ENCODE measurements at places on chromosomes 11 and 22. TPM values are rescaled to one million over a fixed set of nuclear protein-coding genes. Genes with fewer than 3 reads are reported as not detected.

DNA sequence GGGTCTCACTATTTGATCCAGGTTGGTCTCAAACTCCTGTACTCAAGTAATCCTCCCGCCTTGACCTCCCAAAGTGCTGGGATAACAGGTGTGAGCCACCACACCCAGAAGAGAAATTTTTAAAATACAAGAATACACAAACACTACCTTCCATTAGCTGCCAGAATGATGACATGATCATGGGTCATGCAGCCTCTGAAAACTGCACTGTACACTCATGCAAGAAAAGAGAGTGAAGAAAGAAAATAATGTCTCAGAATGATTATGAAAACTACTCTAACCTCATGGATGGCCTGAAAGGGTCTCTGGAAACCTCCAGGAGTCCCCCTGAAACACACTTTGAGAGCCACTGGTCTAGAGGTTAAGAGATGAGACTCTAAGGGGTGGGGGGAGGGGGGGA is 18.8 kb downstream of the VPS37C start:
- H3K27me3 ChIP-seq = no peaks in the 10 kb centered on the region
- H3K36me3 ChIP-seq = peaks cover 20% of the 10 kb centered on the region
- peak overlapping the region; percentile 58 for H3K27ac ChIP-seq
- no peak overlapping the region for H3K4me3 ChIP-seq
- DNase-seq = no peak

- H3K27me3 ChIP-seq = no peaks in the 10 kb centered on the region
- no peaks in the 10 kb centered on the region for H3K4me1 ChIP-seq
- no peak overlapping the region for H3K4me3 ChIP-seq
- no peak for DNase-seq
Observed at GRCh38 chr11:1351278-1351937, 38.3 kb upstream of the BRSK2 start.

- H3K4me3 ChIP-seq = no peak overlapping the region
- H3K4me1 ChIP-seq = peaks cover 4% of the 10 kb centered on the region
- H3K27ac ChIP-seq = no peak overlapping the region
- H3K27me3 ChIP-seq = no peaks in the 10 kb centered on the region
Observed at GRCh38 chr11:74384641-74385040, 13.6 kb downstream of the PGM2L1 start.

GRCh38 chr11:45369313-45369712 is 83.2 kb upstream of the SYT13 start:
- no peak for DNase-seq
- H3K4me1 ChIP-seq = no peaks in the 10 kb centered on the region
- H3K36me3 ChIP-seq = no peaks in the 10 kb centered on the region
- no peak overlapping the region for H3K4me3 ChIP-seq
- H3K27ac ChIP-seq = no peak overlapping the region

DNA sequence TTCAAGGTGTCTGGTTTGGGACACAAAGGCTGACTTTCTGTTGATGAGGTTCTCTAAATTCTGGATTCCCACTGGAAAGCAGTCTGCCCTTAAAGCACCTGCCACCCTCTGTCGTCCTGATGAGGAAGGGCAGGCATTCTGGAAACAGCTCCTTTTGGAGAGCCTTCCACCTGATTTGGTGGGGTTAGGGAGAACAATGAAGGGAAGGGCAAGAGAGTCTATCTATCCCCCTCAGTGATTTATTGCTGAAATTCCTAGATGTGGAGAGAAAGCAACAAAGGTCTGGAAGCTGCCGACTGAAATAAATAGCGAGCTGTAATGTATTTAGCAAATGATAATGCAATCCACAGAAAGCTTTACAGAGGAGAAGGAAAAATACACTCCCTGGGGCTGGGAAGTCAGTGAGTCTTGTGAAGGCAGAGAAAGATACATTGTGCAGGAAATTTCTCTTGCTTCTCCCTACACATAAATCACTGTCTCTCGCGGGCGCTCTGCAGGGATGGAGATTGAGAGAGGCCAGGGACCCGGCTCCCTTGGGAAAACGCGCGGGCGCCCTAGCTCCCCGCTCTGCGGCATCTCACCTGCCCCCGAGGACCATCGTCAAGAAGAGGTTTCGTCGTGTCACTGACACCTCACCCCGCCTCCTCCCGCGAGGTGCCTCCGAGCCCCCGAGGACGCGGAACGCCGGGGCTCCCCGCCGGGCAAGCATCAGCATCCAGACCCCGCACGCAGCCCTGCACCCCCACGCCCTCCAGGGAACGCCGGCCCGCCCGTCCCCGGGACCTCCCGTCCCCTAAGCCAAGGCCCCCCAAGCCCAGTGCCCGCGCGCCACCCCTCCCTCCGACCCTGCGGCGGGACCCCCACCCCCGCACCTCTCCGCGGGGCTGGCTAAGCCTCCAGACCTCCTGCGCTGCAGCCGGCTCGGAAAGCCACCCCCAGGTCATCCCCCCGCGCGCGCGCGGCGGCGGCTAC is 673 bp downstream of the CDON start:
- DNase-seq = peak; percentile 72
- H3K27me3 ChIP-seq = no peaks in the 10 kb centered on the region
- H3K36me3 ChIP-seq = no peaks in the 10 kb centered on the region
- H3K27ac ChIP-seq = peak overlapping the region; percentile 87

DNA sequence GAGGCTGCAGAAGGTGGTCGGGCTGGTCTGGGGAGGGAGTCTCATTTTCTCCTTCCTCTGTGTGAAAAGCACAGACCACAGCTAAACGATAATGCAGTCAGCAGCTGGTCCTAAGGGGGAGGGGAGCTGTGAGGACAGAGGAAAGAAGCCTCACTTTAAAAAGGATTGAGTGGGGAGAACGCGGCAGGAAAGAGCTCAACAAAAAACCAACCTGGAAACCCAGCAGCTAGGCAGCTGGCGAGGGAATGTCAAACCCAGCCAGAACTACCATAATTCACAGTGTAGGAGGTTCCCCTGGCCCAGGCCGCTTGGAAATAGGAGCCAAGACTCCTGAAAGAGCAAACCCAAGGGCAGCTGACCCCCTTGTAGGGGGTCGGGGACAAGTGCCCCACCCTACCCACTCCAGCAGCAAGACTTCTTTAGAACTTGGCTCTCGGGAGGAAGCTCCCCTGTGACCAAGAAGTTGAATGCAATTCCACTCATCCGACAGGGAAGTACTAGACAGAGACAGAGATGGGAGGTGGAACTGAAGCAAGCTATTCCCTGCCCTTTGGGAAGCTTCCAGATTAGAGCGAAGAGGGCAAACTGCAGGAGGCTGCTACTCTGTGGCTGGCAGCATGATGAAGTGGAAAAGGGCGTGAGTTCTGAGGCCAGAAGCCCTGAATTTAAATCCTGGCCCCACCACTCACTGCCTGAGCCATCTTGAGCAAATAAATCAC is 16.5 kb upstream of the DGKZ start:
- H3K27ac ChIP-seq = no peak overlapping the region
- no peak overlapping the region for H3K4me3 ChIP-seq
- peaks cover 14% of the 10 kb centered on the region for H3K4me1 ChIP-seq
- H3K27me3 ChIP-seq = peaks cover 34% of the 10 kb centered on the region

The IL18 gene
- 21.4 TPM for total RNA-seq

- H3K27me3 ChIP-seq = no peaks in the 10 kb centered on the region
- no peak overlapping the region for H3K4me3 ChIP-seq
- peaks cover 17% of the 10 kb centered on the region for H3K36me3 ChIP-seq
Observed at GRCh38 chr11:46072172-46072964, 48.9 kb downstream of the PHF21A start.

GRCh38 chr22:48210198-48210580 is 1447.7 kb downstream of the TBC1D22A start:
- no peak overlapping the region for H3K4me3 ChIP-seq
- H3K36me3 ChIP-seq = no peaks in the 10 kb centered on the region
- no peaks in the 10 kb centered on the region for H3K4me1 ChIP-seq
- H3K27me3 ChIP-seq = no peaks in the 10 kb centered on the region

DNA sequence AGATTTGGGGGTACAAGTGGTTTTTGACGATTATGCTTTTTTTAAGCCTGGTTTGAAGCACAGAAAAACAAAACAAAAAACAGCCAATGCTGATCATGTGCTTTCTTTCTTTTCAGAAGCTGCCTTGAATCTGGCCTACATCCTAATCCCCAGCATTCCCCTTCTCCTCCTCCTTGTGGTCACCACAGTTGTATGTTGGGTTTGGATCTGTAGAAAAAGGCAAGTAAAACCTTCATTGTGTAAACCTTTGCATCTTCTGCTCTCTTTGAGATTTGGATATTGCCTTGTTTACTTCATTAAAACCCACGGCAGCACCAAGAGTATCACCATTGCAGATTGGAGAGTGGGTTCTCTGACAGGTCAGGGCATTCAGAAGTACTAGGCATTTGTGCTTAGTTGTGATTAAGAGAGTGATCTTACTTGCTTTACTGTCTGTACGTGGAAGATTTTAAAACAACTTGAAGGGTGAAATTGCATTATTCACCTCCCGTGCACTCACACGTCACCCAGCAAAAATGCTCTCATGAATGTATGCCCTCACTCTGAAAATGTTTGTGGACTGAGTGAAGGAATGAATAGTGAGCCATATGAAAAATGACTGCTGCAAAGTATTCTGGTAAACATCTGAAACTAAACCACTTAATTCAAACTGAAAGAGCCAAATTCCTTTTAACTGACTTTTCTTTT is 17.0 kb downstream of the LAYN start:
- H3K27me3 ChIP-seq = no peaks in the 10 kb centered on the region
- no peak overlapping the region for H3K4me3 ChIP-seq
- H3K36me3 ChIP-seq = peaks cover 40% of the 10 kb centered on the region
- H3K4me1 ChIP-seq = no peaks in the 10 kb centered on the region
- peak overlapping the region; percentile 59 for H3K27ac ChIP-seq
